ENCODE measurements at places on chromosomes 16 and 17. TPM values are rescaled to one million over a fixed set of nuclear protein-coding genes. Genes with fewer than 3 reads are reported as not detected.

The CSH1 gene
- not detected for total RNA-seq

The SLC35G6 gene
- not detected for total RNA-seq

The ST3GAL2 gene
- total RNA-seq, result 66.0 TPM

The ZNF23 gene
- total RNA-seq, result 13.1 TPM

The ABCA9 gene
- total RNA-seq, result not detected

The TPSG1 gene
- 1.3 TPM for total RNA-seq

- H3K4me3 ChIP-seq, result no peak overlapping the region
- no peak overlapping the region for H3K27ac ChIP-seq
- no peaks in the 10 kb centered on the region for H3K36me3 ChIP-seq
- H3K4me1 ChIP-seq, result peaks cover 7% of the 10 kb centered on the region
- DNase-seq, result no peak
These were observed 23.1 kb downstream of the HSBP1 start for GRCh38 chr16:83830769-83831455.

GRCh38 chr16:54180421-54181359, 105.9 kb downstream of the IRX3 start:
- H3K36me3 ChIP-seq, result no peaks in the 10 kb centered on the region
- H3K4me1 ChIP-seq, result no peaks in the 10 kb centered on the region
- H3K27ac ChIP-seq, result no peak overlapping the region
- peaks cover 18% of the 10 kb centered on the region for H3K27me3 ChIP-seq
- no peak overlapping the region for H3K4me3 ChIP-seq

DNA sequence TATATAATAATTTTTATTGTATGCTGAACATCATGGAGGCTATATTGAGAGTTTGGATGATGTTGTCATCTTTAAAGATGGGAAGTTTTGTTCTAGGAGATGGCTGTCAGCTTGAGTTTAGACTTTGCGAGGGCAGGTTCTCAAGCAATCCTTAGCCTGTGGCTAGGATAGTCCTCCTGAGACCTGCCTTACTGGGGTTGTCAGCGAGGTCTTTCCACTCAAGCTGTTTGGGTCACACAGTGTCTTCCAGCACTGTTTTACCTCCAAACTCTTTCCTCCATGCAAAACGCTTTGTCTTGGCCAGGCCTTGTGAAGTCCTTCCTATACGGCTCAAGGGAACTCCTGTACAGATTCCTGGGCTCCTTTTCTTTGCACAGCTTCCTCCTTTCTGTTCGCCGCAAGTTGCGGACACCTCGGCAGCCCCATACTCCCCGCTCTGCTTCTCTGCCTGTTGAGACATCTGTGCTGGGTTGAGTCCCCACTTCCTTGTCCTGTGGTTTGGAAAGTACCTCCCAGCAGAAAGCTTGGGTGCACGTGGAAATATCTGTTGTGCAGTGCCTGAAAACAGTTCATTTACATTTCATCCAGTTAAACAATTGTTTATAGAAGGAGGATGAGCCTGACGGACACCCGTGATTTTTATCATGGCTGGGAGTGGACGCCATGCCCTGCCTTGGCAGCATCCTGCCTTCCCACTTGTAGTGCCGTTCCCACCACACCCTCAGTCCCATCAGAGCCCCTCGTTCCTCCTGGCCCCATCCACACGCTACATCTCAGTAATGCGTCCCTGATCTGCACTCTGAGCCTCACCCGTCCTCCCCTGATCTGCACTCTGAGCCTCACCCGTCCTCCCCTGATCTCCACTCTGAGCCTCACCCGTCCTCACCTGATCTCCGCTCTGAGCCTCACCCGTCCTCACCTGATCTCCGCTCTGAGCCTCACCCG, 55.0 kb upstream of the CBFA2T3 start:
- H3K4me3 ChIP-seq, result peak overlapping the region; percentile 85
- DNase-seq, result peak; percentile 87
- H3K36me3 ChIP-seq, result peaks cover 29% of the 10 kb centered on the region

GRCh38 chr17:63445954-63446752, at the start of gene CYB561:
TSS of gene CYB561 (minus strand) at chr17:63446306. CDS start at chr17:63437547, 8,759 bp downstream.
- DNase-seq, result peak; percentile 88
- peaks cover 3% of the 10 kb centered on the region for H3K27me3 ChIP-seq
- H3K36me3 ChIP-seq, result no peaks in the 10 kb centered on the region
- peak within 1 kb of the TSS; percentile 93 for H3K4me3 ChIP-seq
- H3K27ac ChIP-seq, result peak within 1 kb of the TSS; percentile 79
- H3K4me1 ChIP-seq, result peaks cover 22% of the 10 kb centered on the region

DNA sequence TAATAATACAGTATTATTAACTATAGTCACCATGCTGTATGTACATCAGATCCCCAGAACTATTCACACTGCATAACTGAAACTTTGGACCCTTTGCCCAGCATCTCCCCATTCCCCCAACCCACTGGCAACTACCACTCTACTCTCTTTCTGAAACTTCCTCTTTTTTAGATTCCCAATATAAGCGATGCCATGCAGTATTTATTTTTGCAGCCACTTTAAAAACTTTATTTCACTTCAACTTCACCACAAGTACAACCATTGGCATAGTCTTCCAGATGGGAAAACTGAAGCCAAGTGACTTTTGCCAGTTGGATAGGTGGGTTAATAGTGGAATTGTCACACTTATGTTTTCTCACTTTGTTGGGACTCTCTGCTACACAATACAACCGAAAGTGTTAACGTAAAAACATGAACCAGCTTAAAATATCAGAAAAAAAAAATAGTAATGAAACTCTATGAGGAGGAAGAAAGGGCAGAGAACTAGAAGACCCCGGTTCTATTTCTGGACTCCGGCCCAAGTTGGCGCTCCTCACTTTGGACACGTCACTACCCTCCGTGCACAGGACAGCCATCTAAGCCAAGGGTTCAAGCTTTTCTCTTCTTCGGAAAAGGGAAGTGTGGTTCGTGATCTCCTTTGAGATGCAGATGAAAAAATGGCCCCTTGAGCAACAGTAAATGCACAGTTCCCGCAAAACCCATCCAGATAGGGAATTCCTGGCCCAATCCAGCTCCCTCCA, 743 bp downstream of the SHCBP1 start:
- H3K4me1 ChIP-seq, result peaks cover 13% of the 10 kb centered on the region
- peak overlapping the region; percentile 95 for H3K4me3 ChIP-seq
- DNase-seq, result no peak
- no peaks in the 10 kb centered on the region for H3K27me3 ChIP-seq
- peaks cover 6% of the 10 kb centered on the region for H3K36me3 ChIP-seq

GRCh38 chr17:81018044-81018802, 16.7 kb upstream of the BAIAP2 start:
- DNase-seq, result peak; percentile 61
- H3K27me3 ChIP-seq, result no peaks in the 10 kb centered on the region
- H3K4me1 ChIP-seq, result peaks cover 14% of the 10 kb centered on the region

GRCh38 chr16:75924397-75924796, 198.1 kb upstream of the CPHXL start:
- H3K27ac ChIP-seq, result no peak overlapping the region
- H3K27me3 ChIP-seq, result no peaks in the 10 kb centered on the region
- DNase-seq, result no peak
- H3K4me1 ChIP-seq, result no peaks in the 10 kb centered on the region

- H3K36me3 ChIP-seq, result no peaks in the 10 kb centered on the region
- no peaks in the 10 kb centered on the region for H3K4me1 ChIP-seq
- no peak overlapping the region for H3K4me3 ChIP-seq
These were observed 53.3 kb upstream of the KCNJ16 start for GRCh38 chr17:70021726-70022125.

GRCh38 chr17:1234455-1234854, 35.8 kb upstream of the BHLHA9 start:
- no peak for DNase-seq
- peaks cover 9% of the 10 kb centered on the region for H3K4me1 ChIP-seq
- peaks cover 14% of the 10 kb centered on the region for H3K27me3 ChIP-seq
- no peaks in the 10 kb centered on the region for H3K36me3 ChIP-seq
- no peak overlapping the region for H3K4me3 ChIP-seq

GRCh38 chr16:87831421-87832136, 37.7 kb downstream of the SLC7A5 start:
- no peak for DNase-seq
- H3K4me1 ChIP-seq, result no peaks in the 10 kb centered on the region
- H3K27me3 ChIP-seq, result no peaks in the 10 kb centered on the region
- H3K27ac ChIP-seq, result no peak overlapping the region

- H3K27me3 ChIP-seq, result no peaks in the 10 kb centered on the region
- no peak for DNase-seq
- H3K4me1 ChIP-seq, result peaks cover 6% of the 10 kb centered on the region
These were observed 3.7 kb upstream of the CACNA1G start for GRCh38 chr17:50556803-50557202.

DNA sequence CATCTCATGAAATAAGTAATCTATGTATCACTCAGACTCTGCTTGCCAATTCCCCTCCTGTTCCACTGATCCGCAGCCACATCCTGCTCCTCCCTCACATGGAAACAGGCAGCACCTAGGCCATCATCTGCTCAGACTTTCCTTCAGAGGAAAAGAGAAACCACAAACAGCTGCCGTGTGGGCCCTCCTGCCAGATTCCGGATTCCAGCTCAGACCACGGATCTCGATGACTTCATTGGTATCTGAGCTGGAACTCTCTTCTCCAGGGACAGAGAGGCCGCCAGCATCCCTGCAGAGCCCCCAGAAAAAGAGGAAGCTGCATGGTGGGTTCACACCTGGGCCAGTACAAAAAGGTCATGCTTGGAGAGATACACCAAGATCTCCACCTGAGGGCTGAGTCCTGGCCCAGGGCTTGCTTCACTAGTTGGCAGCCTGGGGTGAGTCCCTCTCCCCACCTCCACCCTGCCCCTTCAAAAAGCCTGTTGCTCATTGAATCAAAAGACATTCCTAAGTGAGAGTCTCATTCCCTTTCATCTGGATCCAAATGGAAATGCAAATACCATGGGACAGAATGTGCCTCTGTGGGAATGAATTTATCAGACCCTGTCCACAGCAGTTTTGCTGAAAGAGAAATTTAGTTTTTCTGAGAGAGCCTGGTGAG, 47.2 kb downstream of the HOXB1 start:
- H3K4me3 ChIP-seq, result peak overlapping the region; percentile 25
- H3K27ac ChIP-seq, result peak overlapping the region; percentile 57
- H3K27me3 ChIP-seq, result no peaks in the 10 kb centered on the region
- DNase-seq, result no peak
- no peaks in the 10 kb centered on the region for H3K36me3 ChIP-seq

DNA sequence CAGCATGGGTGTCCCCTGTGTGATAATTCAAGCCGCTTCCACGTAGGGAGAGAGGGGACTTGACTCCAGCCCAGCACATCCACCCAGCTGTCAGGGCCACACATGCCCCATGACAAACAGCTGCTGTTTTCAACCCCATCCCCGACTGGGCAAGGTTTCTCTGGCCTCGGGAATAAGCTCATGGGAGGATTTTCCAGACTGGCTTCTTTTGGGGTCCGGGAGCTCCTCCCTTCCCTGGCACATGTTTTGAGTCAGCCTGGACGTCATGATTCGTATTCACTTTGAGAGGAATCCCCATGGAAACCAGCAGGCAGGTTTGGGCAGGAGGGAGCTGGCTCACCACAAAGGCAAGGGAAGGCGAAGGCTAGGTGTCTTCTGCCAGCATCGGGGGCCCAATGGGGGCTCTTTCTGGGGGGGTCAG, 156.4 kb downstream of the CMIP start:
- no peak overlapping the region for H3K4me3 ChIP-seq
- DNase-seq, result no peak
- no peak overlapping the region for H3K27ac ChIP-seq
- no peaks in the 10 kb centered on the region for H3K36me3 ChIP-seq
- H3K27me3 ChIP-seq, result no peaks in the 10 kb centered on the region

DNA sequence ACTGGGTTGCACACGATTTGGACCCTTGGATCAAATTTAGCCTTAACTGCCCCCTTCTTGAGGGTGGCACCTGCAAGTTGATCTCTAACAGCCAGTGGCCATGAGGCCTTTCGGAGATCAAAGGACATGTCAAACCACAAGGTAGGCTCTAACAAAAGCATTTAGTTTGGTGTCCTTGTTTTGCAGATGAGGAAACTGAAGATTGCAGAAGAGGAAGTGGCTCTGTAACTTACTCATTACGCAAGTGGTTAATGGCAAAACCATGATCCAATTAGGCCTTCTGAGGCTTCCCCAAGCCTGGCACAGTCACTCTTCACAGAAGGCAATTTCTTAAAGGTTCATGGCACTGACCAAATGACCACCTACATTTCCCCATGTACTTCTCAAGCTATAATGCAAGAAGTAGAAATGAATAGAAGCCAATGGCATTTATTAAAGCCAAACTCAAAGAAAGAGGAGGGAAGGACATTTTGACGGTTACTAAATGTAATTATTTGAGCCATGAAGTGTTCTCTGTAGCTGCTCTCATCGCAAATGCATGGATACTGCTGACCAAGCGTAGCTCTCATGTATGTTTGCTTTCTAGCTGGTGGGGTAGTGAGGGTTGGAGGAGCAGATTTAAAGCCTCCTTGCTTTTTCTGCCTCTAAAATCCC, 32.8 kb upstream of the ABCC12 start:
- H3K27me3 ChIP-seq, result peaks cover 9% of the 10 kb centered on the region
- H3K36me3 ChIP-seq, result no peaks in the 10 kb centered on the region
- no peak overlapping the region for H3K4me3 ChIP-seq

GRCh38 chr17:62692159-62692651, 64.7 kb downstream of the MRC2 start:
- no peak overlapping the region for H3K4me3 ChIP-seq
- no peak overlapping the region for H3K27ac ChIP-seq
- H3K27me3 ChIP-seq, result peaks cover 3% of the 10 kb centered on the region
- no peak for DNase-seq
- H3K4me1 ChIP-seq, result no peaks in the 10 kb centered on the region

DNA sequence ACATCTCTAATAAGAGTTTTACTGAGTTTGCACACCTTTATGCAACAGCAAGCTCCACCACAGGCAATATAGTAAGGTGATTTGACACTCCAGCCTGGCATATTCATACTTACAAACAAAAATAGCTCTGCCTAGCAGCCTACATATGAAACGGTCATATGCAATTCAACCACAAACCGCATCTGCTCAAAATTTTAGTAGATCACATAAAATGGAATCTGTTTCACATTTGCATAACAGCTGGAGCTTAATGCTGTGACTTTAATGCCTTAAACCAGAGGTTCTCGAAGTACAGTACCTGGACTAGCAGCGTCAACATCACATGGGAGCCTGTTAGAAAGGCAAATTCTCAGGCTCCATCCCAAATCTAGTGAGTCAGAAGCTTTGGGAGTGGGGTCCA, 578.4 kb downstream of the CDH11 start:
- H3K27me3 ChIP-seq, result no peaks in the 10 kb centered on the region
- peaks cover 8% of the 10 kb centered on the region for H3K36me3 ChIP-seq
- no peaks in the 10 kb centered on the region for H3K4me1 ChIP-seq
- DNase-seq, result no peak
- no peak overlapping the region for H3K4me3 ChIP-seq

DNA sequence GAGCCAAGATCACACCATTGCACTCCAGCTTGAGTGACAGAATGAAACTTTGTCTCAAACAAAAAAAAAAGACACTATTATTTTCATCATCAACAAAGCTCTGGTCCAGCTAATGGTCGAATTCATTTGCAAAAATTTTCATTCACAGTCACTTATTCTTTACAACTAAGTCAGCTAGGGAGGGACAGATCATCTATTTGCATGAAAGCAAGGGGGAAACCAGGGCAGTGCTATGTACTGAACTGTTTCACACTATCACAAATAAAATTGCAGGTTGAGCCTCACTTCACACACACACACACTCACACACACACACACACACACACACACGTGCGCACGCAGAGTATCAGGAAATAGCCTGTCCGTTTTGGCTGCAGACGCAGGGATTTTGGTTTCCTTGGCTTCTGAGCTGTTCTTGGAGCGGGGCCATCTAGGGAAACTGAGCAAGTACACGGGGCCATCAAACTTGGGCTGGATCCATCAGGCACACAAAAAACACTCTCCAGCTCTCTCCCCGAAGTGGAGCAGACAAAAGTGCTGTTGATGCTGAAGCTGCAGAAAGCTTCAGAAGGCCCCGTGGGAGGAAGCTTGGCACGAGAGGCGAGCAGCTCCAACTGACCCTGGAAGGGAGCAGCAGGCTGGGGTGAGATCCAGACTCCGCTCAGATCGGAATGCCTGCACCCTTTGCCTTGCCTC, 44.3 kb upstream of the HELZ start:
- no peak for DNase-seq
- peaks cover 6% of the 10 kb centered on the region for H3K4me1 ChIP-seq
- H3K4me3 ChIP-seq, result no peak overlapping the region
- H3K27me3 ChIP-seq, result no peaks in the 10 kb centered on the region

Measured in natural killer cell treated with Interleukin-12 subunit alpha and Interleukin-12 subunit beta and Interleukin-15 and Interleukin-18, amount 100 ng/mL, for 72 hours (primary cell).